ENCODE measurements at places on chromosomes 3 and 15. TPM values are rescaled to one million over a fixed set of nuclear protein-coding genes. Genes with fewer than 3 reads are reported as not detected.

The AMOTL2 gene
- total RNA-seq: 119 TPM

The ADAMTS7 gene
- 20.8 TPM for total RNA-seq

The EFCC1 gene
- total RNA-seq: 1.2 TPM

The CDC25A gene
- 0.74 TPM for total RNA-seq

The TCTA gene
- total RNA-seq: 23.1 TPM

The GFM1 gene
- total RNA-seq: 27.0 TPM

The GALK2 gene
- 24.5 TPM for total RNA-seq

DNA sequence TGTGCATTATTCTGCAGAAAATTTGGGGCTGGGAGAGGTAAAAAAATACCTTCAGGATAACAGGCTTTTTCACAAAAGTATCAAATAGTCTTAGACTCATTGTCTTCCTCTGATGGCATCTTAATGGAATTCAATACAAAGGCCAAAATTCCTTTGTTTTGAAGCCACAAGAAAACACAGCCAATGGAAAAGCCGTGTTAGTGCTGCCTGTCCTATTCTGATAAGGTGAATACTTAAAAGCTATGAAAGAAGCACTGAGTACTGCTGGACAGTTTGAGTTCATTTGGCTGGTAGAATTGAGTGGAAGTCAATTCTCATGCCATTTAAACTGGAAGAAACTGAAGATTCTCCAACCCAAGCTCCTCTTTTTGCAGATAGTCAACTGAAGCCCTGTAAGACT, 395.3 kb upstream of the TPRG1 start:
- no peak for DNase-seq

DNA sequence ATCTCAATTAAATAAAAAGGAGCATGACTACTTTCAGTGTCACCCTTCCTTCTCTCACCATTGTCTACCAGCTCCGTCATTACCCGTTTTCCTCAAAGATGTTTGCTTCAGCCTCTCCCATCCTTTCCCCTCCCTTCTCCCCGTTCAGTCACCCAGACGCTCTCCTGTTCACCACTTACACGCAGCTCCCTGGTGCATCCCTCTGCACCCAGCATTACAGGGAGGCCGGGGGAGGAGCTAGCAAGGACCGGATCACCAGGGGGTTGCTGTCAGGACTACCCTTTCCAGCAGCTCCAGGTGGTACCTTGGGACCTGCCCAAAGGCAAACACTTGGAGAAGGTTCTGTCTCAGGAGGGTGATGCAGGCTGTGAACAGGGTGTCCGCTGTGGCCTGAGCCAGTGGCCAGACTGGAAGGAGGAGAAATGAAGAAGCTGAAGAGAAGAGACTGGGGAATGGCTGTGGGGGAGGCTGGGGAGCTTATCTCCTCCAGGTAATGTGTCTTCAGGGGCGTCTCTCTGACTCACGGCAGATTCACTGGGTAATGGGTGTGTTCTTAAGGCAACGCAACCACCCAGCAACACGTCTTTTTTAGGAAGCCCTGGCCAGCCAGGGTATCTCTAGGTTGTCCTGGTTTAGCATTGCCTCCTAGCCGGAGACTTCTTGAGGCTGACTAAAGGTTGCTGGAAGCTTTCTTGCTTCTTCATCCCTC, 21.8 kb upstream of the BDH1 start:
- DNase-seq: peak; percentile 26

GRCh38 chr15:31292391-31293015, 34.1 kb upstream of the KLF13 start:
- DNase-seq: no peak

DNA sequence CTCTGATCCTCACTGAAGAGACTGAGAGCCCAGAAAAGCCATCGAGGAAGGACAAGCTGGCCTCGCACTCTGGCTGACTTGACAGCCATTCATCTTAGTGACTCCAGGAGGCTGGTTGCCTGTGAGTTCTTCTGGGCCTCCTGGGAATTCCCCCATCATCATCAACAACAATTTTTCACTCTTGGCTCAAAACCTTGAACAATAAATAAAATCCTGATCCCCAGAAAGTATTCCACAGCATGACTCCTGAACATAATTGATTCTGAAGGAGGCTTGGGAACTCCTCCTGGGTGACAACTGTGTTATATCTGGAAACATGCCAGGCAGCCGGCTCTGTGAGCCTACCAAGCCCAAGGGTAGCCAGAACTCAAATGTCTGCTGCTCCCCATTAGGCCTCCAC, 188.6 kb downstream of the SHQ1 start:
- no peak for DNase-seq

DNA sequence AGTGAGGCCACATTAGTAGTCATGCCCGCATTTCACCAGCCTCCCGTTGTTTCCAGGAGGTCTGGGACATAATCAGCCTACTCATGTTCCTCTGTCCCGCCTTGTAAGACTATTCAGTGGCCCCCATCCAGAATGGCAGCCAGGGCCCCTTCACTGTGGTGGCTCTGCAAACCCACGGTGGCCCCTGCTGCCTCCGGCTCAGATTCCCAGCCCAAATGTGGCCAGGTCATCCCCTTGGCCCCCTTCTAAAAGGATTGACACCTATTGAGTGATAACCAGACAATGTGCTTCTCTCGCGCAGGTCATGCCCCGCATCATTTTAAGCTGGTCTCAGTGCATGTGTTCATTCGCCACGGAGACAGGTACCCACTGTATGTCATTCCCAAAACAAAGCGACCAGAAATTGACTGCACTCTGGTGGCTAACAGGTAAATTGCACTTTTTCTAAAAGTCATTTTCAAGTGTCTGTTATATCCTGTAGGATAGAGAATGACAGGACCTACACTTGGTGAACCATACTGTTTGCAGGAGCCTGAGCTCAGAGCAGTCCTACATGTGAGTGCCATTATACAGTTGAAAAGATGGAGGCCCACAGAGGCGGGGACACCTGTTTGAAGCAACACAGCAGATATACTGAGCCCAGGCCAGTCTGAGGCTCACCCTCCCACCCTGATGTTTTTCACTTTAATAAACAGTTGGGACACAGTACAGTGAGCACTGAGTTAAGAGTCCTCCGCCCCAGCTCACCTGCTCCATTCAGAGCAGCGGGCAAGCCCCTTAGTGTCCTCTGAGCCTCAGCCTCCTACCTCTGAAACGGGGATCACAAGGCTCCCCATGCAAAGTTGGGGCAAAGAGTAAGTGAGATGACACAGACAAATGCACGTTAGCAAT, 47.7 kb downstream of the PXYLP1 start:
- peak; percentile 54 for DNase-seq

DNA sequence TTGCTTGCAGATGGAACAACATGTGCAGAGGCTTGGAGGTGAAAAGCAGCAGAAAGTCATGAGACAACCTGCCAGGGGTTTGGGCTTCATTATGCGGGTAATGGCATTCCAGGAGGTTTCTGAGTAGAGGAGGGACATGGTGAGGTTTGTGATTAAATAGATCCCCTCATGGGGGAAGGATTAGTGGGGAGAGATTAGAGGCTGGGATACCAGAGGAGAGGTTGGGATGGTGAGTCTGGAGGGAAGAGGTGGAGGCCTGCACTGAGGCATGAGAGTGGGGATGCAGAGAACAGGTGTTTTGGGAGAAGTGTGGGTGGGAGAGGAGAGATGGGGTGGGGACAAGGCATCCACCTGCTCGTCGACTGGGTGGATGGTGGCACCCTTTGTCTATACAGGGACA, 6.8 kb upstream of the IQSEC1 start:
- no peak for DNase-seq

DNA sequence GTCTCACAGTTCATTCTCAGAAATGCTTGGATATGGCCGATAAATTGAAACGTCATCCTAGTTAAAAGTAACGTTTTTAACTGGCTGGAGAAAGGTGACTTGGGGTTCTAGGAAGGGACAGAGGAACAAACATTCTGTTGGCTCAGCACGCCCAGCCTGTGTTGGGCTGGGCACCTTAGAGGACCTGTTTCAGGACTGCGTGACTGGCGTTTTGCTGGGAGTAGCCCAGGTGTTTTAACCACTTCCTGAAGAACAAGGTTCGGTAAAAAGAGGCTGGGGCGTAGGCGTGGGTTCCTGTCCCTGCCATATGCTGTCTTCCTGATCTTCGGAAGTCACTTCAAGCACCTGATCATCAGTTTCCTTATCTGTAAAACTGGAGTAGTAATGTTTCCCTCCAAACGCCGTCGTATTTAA, 1.1 kb upstream of the TLNRD1 start:
- no peak for DNase-seq

GRCh38 chr3:42106646-42107045, 15.5 kb downstream of the TRAK1 start:
- DNase-seq: no peak

DNA sequence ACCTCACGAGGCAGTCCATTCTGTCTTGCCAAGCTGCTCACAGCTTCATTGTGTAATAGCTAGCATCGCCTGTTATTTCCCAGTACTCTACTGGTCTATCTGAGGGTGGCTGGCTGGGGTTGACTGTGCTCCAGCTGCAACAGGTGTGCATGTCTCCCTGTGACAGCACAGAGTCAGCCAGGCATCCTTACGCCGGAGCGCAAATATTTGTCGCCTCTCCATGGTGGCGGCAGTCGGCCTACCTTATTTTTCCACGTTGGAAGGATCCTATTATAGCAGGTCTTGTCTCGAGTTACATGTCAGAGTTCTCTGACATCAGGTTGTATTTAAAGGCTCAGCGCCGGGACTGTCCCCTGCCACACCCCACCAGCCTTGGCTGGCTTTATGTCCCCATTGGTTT, 307.1 kb downstream of the TLE3 start:
- DNase-seq: peak; percentile 52

GRCh38 chr15:53880357-53880756, 97.9 kb upstream of the UNC13C start:
- no peak for DNase-seq

- DNase-seq: no peak
Measured at GRCh38 chr3:111373239-111373638, 168.8 kb upstream of the CD96 start.

- no peak for DNase-seq
Measured at GRCh38 chr3:168383573-168383972, 287.8 kb upstream of the GOLIM4 start.

DNA sequence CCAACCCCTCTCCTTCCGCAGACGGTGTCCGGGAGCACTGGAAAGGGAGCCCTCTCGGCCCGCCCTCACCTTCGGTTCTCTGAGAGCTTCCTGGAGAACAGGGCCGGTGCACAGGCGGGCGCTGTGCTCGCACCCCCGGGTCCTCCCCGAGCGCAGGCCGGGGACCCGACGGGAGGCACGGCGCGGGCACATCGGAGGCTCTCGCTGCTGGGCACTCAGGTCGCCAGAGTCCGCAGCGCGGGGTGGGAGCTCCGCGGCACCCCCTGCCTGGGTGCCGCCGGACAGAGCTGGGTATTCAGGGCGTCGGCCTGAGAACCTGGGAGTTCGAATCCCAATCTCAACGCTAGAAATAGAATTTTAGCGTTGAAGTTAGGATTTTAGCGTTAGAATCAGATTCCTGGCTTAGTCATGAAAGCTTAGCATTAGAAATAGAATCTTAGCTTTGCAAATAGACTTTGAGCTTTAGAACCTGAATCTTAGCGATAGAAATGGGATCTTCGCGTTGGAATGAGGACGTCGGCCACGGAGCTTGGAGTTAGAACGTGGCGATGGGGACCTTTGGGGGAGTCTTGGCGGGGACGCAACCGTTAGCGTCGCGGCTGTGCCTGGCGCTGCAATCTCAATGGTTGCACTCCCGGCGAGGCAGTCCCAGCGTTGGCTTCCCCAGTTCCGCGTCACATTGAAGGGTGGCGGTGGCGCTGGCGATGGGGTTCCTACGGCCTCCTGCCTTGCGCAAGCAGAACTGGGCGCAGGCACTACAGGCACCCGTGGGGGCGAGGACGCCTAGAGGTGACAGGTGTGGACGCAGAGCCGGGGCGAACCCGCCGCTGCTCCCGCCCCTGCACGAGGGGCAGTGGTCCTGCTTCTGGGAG, 549 bp downstream of the TRH start:
- no peak for DNase-seq

- DNase-seq: no peak
Measured at GRCh38 chr3:178275311-178275710, 260.9 kb upstream of the KCNMB2 start.

DNA sequence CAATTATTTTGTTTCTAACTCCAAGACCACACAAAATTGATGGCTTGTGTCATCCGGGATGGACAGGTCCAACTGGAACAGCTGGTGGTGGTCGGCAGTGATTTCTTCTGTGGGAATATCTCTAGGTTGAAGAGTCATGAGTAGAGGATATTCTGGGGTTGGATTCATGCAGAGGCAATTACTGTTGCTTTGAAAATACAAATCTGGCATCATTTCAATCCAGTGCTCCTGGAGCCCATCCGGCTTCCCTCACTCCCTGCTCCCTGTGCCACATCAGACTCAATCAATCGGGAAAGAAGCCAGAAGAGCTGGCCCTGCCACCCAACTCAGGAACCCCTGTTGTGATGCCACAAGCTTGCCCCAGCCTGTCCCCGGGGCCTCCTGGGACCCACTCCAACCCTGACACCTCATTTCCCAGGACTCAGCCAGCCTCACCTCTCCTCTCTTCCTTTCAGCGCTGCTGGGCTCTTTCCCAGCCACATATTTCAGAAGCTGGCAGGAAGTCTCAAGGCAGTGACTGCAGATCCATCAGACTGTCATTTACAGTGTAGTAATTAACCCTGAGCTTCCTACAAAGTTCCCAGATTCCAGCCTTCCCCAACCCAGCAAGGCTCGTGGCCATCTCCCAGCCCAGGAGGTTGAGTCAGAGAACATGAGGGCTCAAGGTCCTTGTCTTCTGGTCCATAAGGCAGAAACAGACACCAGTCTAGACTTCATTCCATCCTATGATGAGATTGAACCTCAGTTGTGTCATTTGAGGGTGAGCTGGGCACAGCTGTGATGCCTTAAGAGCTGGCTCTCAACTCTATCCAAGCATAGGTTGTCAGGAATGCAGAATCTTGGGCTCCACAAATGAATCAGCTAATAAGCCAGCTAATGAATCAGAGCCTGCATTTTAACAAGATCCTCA, 114.0 kb downstream of the FAM174B start:
- DNase-seq: no peak

- peak; percentile 46 for DNase-seq
Measured at GRCh38 chr3:36924744-36925521, 19.9 kb downstream of the TRANK1 start.

DNA sequence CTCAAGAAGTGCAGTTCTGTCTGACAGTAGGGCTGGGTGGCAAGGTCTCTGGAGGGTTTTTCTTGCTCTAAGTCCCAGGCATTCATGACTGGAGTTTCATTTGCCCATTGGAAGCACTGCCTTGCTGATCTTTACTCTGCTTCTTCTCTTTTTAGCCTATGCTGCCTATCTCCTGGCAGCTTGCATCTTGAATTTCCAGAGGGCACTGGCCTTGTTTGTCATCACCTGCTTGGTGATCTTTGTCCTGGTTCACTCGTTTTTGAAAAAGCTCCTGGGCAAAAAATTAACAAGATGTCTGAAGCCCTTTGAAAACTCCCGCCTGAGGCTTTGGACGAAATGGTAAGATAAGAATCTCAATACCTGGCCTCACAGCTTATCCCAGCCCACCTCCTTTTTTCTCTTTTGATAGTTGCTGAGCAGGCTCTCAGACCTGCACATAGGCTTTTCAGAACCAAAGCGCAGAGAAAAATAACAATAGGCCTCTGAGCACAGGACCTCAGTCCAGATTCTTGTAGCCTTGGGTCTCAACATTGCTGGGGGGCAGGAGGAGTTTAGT, 10.9 kb downstream of the SLC28A2 start:
- no peak for DNase-seq

All from right atrium auricular region (tissue), 2 donors.